ENCODE measurements at places on chromosomes 4 and X.

DNA sequence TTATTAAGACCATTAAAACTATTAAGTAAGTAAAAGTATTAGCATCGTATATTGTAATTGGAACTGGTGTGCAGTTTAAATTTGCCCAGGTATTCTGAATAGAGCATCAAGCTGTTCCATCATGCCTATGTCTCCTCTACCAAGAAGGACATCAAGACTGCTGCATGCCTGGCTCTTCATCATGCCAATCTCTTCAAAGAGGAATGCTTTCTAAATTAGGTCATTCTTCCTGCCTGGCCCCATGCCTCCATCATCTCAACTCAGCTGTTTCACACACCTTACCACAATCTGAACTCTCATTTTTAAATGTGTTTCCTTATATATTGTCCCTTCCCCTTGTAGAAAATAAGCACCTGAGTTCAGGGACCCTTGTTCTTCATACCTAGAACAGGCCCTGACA, 270.5 kb upstream of the PPARGC1A start:
- DNase-seq: no peak

DNA sequence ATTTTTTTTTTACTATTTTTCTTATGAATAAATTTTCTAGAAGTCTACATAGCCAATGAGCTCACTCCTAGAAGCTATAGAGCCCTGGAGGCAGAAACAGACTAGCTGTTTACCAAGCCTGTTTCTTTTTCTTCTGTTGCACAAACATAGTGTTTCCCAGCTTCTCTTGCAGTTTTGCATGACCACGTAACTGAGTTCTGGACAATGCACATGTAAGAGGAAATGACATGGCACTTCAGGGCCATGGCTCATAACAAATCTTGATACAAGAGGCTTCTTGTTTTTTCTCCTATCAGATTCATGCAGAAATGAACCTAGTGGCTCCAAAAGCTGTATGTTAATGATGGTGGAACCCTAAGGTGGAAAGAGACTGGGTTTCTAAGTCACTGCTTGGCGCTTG, 127.4 kb downstream of the ZNF330 start:
- no peak for DNase-seq

DNA sequence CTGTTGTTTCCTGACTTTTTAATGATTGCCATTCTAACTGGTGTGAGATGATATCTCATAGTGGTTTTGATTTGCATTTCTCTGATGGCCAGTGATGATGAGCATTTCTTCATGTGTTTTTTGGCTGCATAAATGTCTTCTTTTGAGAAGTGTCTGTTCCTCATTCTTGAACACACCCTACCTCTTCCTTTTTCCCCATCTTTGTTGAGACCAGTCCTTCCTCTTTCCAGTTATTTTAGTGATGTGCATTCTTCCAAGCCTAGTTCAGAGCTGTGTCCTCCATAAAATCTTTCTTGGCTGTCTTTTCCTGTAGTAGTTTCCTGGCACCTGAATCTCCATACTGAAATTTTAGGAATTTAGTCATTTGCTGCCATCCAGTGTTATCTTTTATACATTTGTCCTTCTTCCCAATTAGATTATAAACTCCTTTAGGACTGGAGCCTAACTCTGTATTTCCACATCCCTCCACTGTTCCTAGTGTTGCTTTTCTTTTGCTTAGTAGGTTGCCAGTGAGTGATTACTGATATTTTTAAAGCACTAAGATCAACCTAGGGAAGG, 11.4 kb downstream of the FHIP1A start:
- no peak for DNase-seq

DNA sequence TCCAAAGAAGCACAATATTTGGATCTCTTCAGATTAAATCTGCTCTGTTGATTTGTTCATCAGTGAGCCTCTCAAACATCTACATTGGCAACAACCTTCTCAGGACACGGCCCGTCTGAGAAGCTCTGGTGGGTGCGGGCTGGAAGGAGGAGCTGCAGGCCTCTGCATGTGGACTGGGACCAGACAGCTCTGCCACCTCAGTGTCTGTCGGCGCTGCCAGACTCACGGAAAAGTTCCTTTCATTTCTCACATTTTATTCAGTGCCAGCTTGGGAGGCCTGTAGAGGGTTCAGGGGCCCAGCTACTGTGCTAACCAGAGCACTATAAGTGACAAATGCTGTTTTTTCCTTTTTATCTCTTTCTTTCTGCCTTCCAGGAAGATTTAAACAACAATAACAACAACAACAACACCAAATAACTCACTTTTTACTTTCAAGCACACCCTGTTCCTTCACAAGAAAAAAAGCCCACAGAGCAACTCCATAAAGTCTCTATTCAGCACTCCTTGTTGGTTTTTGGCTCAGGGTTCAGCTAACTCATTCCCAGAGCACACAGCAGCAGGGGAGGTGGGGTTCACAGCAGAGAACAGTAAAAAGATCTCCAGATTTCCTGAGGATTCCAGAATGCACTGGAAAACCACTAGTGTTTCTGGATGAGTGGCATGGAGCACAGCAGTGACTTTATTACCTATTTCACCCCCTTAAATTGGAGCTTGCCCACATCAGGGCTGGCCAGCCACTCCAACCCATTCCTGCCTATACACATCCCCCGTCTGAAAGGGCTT, 23.2 kb upstream of the HOPX start:
- no peak for DNase-seq

- no peak for DNase-seq
Measured at GRCh38 chr4:22179124-22179874, 230.7 kb upstream of the KCNIP4 start.

- DNase-seq: no peak
Measured at GRCh38 chrX:155718972-155719586, 106.3 kb upstream of the TMLHE start.

DNA sequence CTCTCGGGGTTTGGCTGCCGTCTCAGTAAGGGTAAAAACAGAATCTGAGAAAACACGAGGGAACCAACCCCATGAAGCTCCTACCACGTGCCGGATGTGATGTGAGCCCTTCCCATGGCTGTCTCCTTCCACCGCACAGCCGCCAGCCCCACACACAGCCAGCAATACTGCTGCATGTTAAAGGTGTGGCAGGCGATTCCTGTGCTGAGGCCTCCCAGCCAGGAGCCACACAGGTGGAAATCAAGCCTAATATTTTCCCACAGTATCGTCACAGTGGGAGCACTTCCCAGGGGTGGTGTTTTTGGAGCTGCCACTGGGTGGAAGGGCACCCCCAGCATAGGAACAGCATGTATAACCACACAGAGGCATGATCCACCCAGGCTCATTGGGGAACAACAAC, 77.5 kb downstream of the SLC2A9 start:
- no peak for DNase-seq

DNA sequence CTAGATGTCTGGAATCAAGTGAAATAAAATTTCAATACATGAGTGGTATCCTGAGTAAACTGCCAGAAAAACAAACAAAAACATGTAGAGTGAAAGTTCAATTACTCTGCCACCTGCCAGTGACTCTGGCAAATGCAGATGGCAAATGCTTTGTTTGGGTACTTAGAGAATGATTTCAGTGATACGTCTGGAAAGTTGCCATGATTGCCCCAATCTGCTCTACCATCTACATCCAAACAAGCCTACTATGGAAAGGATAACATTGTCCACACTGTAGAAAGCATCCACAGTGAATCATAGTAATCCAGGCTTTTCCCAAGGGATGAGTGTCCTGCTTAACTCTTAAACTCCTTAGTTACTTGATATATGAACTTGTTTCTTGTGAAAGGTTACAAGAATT, 3.4 kb downstream of the SPATA4 start:
- DNase-seq: no peak

GRCh38 chr4:92091335-92091734, 212.4 kb upstream of the GRID2 start:
- DNase-seq: no peak

GRCh38 chr4:25986807-25987206, 72.8 kb downstream of the SMIM20 start:
- no peak for DNase-seq

GRCh38 chr4:52107745-52108144, 56.6 kb downstream of the SPATA18 start:
- no peak for DNase-seq

DNA sequence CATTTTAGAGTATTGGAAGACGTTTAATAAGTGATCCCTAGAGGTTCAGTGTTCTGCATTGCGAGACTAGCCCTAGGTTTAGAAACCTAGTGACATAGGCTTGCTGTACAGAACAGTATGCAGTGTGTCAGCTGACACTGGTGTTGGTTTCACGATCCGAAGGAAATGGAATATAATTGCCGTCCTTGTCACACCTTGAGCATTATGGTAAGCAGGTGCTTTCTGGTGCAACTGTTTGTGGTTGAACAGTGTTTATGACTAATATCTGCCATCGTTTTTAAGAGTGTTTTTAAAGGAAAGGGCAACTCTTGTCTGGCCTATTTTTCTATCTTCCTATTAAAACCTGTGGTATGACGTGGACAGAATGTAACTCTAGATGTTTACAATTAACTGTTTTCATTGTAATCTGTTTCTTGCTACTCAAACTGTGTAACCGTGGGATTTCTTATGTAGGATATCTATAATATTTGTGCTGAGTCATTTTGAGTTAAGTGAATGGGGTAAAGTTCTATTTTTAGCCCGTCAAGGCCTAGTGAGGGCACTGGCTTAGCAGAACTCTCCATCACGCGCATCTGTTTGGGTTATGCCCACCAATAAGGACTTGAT, 53.8 kb upstream of the TBC1D14 start:
- no peak for DNase-seq
